Heart left ventricle (tissue), 16 donors: ENCODE measurements at places on chromosomes 5 and 9. TPM values are rescaled to one million over a fixed set of nuclear protein-coding genes. Genes with fewer than 3 reads are reported as not detected.

The FAM78A gene
- polyA plus RNA-seq = 13.6 TPM

The ANKRD31 gene
- 0.04 TPM for polyA plus RNA-seq

The SIT1 gene
- polyA plus RNA-seq = 0.19 TPM

The ABCA2 gene
- 30.6 TPM for polyA plus RNA-seq

The HAPLN1 gene
- 0.15 TPM for polyA plus RNA-seq

The MLANA gene
- not detected for polyA plus RNA-seq

The MYOT gene
- 276 TPM for polyA plus RNA-seq

The CLIC3 gene
- polyA plus RNA-seq = 3.9 TPM

The ANKRD34B gene
- not detected for polyA plus RNA-seq

The INSL4 gene
- polyA plus RNA-seq = not detected

The C9orf153 gene
- polyA plus RNA-seq = 0.50 TPM

The PPP3R2 gene
- polyA plus RNA-seq = not detected

The SPINK6 gene
- not detected for polyA plus RNA-seq

The SOHLH1 gene
- polyA plus RNA-seq = not detected

The MARCHF6 gene
- polyA plus RNA-seq = 39.3 TPM

The SLC4A9 gene
- not detected for polyA plus RNA-seq

The ACTBL2 gene
- polyA plus RNA-seq = not detected

The UGT3A2 gene
- not detected for polyA plus RNA-seq

The IL13 gene
- polyA plus RNA-seq = not detected

The FOXD4L6 gene
- polyA plus RNA-seq = not detected

The LIFR gene
- polyA plus RNA-seq = 13.2 TPM

The MEIKIN gene
- polyA plus RNA-seq = 0.07 TPM

The PDCD1LG2 gene
- 0.53 TPM for polyA plus RNA-seq

The KIAA1958 gene
- polyA plus RNA-seq = 0.99 TPM

The KCNMB1 gene
- polyA plus RNA-seq = 1.2 TPM

The STKLD1 gene
- polyA plus RNA-seq = 0.25 TPM

The GDA gene
- polyA plus RNA-seq = 0.08 TPM

The LHX3 gene
- polyA plus RNA-seq = not detected

The PTGDS gene
- polyA plus RNA-seq = 5,295 TPM

The PCA3 gene
- polyA plus RNA-seq = not detected

The TTC23L gene
- polyA plus RNA-seq = not detected

The PHF24 gene
- polyA plus RNA-seq = 0.06 TPM

The SVEP1 gene
- polyA plus RNA-seq = 0.50 TPM

The SHLD3 gene
- polyA plus RNA-seq = 2.8 TPM

The GRIN3A gene
- polyA plus RNA-seq = 0.19 TPM

The NFIL3 gene
- polyA plus RNA-seq = 33.3 TPM

The STXBP1 gene
- 14.0 TPM for polyA plus RNA-seq

The CMYA5 gene
- 279 TPM for polyA plus RNA-seq

The AQP3 gene
- 7.5 TPM for polyA plus RNA-seq

The PCDHGB2 gene
- 3.9 TPM for polyA plus RNA-seq

The KCNN2 gene
- 9.6 TPM for polyA plus RNA-seq

The KIF24 gene
- polyA plus RNA-seq = 0.19 TPM

The DNAH5 gene
- 0.11 TPM for polyA plus RNA-seq

The FSD1L gene
- 2.1 TPM for polyA plus RNA-seq

The CTNND2 gene
- 4.2 TPM for polyA plus RNA-seq

The C1QTNF2 gene
- polyA plus RNA-seq = 1.1 TPM

The RNF44 gene
- 14.8 TPM for polyA plus RNA-seq

The HSPB3 gene
- 125 TPM for polyA plus RNA-seq

The DBH gene
- polyA plus RNA-seq = not detected

The PCDHB7 gene
- 0.19 TPM for polyA plus RNA-seq

The OGN gene
- 2.1 TPM for polyA plus RNA-seq

The SPATA31A3 gene
- polyA plus RNA-seq = not detected

The HACD4 gene
- polyA plus RNA-seq = 0.37 TPM

The ASPN gene
- 8.0 TPM for polyA plus RNA-seq

The TIMD4 gene
- polyA plus RNA-seq = not detected

The EQTN gene
- not detected for polyA plus RNA-seq

The PRRX2 gene
- 0.65 TPM for polyA plus RNA-seq

The SPINK13 gene
- polyA plus RNA-seq = not detected
